ENCODE measurements at places on chromosomes 3 and 15.

DNA sequence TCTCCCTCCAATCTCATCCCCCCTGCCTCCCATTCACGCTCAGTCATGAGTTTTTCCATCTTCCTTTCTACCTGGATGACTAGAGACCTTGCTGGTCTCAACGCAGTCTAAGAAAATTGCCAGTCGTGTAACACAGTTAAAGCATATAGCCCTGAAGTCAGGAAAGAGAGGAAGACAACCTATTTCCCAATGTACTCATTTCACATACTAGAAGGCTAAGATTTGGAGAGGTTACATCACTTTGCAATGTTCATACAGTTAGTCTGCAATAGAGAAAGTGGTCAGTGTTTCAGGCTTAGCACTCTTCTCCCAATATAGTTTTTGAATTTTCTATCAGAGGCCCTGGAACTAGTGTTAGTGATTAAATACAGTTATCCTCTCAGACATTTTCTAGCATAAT, 278.6 kb downstream of the EDEM1 start:
- DNase-seq = no peak

GRCh38 chr3:45929042-45929679, 14.1 kb upstream of the CXCR6 start:
- no peak for DNase-seq

- no peak for DNase-seq
Observed at GRCh38 chr15:76953913-76954312, 22.4 kb downstream of the RCN2 start.

DNA sequence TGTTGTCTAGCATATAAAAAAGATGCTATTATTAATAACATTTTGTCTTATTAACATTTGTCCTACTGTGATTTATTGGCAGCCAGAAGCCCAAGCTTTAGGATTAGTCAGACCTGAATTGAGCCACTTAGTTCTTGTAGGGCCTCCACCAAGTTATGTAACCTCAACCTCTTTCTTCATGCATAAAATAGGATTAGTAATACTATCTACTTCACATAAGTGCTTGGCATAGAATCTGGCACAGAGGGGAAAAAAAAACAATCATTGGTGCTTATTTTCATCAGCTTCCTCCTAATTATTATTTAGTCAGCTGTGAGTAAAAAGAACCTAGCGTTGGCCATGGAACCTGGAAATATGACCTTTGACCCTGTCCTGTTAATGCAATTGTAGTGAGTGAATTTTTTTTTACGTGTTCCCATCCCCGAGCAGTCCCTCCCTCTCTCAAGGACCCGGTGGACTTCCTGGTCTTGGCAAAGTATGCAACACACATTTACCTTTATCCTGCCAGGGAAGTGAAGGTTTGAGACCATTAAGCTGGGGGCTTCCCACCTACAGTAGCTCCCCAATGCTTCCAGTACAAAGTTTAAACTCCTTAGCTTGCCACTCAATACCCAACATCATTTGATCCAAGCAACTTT, 136.8 kb downstream of the FHIT start:
- no peak for DNase-seq

- DNase-seq = no peak
Observed at GRCh38 chr3:10085738-10086137, 22.3 kb downstream of the FANCD2OS start.

DNA sequence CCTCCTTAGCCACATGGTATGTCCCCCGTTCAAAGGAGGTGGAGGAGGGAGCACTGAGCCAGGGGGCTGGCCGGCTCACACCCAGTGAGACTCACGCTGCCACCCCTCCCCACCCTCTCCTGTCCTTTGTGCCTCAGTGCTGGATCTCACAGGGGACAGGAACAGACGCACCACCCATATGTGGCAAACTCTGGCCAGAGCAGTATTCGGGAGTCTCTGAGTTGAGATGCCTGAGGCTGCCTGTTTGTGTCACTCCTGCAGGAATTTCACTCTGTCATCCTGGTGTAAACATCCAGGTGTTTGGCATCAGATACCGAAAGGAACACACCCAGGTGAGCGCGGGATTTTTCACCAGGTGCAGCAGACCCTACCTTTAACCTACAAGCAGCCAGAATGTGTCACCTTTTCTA, 25.7 kb downstream of the RGMA start:
- DNase-seq = no peak

GRCh38 chr3:43704697-43705096, 14.0 kb downstream of the ABHD5 start:
- peak; percentile 2 for DNase-seq

GRCh38 chr3:10280177-10280529, 12.6 kb downstream of the GHRL start:
- no peak for DNase-seq

DNA sequence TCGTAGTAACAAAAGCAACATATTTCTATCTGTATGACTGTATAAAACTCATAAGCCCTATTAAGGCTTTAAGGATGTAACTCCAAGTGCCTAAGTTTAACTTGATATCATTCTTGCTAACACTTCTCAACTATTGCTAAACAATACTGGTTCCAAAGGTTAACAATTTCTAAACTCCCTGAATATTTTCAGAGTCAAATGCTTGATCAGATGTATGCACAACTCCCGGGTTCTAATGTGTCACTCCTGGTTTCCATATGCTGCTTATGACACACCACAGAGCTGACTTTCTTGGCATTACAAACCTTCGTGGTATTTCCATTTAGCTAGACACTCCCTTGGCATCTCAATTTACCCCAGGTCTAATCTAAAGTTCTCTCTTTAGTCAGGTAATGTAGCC, 26.3 kb downstream of the DZIP1L start:
- no peak for DNase-seq

- no peak for DNase-seq
Observed at GRCh38 chr15:80789796-80790195, 10.6 kb downstream of the CEMIP start.

GRCh38 chr15:70089692-70089971, 8.1 kb downstream of the TLE3 start:
- DNase-seq = no peak

DNA sequence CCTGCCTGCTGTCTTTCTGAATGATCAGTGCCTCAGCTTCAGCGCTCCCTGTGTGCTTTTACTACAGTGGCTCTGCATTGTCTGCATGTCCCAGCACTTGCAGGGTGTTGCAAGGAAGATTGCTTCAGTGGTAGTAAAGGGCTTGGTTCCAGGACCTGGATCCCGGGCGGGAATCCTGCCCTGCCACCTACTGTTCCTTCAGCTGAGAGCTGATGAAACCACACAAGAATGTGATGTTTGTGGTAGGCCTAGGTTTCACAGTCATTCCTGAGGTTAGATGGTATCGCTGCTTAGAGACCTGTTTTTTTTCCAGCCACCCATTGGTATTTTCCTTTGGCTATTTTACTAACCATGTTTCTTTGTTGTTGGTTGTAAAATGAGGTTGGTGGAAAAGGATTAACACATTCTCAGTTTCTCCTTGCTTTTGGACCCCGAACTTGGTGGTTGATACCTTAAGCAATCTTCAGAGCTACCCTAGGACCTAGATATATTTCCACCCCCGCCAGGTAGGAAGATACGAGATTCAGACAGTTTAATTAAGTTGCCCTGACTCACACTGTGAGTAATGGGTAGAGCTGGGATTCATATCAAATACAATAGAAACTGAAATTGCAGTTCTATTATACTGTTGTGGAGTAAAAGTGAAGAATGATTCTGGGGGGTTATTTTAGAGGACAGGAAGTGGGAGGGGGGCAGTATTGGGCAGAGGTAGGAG, 11.4 kb downstream of the GPR87 start:
- DNase-seq = no peak

DNA sequence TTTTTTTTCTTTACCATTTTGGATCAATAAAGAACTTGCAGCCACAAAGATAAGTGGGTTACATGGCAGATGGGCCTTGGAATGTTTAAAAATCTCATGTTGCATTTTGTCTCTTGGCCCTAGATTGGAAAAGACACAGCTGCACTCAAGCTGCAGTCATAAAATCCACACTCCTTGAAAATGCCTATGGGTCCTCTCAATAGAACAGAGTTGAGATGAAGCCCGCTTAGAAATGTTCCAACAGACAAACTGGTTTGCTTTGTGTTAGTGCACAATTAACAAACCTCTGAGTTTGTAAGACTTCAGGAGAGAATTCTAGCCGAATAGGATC, 401.2 kb upstream of the CDIN1 start:
- no peak for DNase-seq

GRCh38 chr3:46867550-46867898, 4.3 kb upstream of the MYL3 start:
- no peak for DNase-seq

- no peak for DNase-seq
Observed at GRCh38 chr3:126711121-126711760, 7.2 kb downstream of the CHCHD6 start.

- DNase-seq = peak; percentile 78
Observed at GRCh38 chr3:128383316-128384235, 83.1 kb downstream of the DNAJB8 start.

DNA sequence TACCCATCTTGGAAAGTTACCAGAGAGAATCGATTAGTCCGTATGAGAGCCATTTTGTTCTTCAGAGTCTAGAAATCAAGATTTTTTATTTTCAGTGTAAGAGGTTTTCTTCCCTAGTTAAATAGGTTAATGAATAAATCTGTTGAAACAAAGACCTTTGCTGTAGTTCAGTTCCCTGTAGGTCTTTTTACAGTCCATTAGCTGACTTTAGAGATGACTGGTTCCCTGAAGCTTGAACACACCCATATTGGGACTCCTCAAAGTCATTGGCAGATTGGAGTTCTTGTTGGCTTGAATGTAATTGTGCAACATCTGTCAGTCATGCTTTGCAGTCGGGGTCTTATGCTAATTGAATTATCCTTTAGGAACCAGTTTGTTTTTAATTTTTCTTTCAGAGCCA, 45.3 kb downstream of the SEMA6D start:
- no peak for DNase-seq

DNA sequence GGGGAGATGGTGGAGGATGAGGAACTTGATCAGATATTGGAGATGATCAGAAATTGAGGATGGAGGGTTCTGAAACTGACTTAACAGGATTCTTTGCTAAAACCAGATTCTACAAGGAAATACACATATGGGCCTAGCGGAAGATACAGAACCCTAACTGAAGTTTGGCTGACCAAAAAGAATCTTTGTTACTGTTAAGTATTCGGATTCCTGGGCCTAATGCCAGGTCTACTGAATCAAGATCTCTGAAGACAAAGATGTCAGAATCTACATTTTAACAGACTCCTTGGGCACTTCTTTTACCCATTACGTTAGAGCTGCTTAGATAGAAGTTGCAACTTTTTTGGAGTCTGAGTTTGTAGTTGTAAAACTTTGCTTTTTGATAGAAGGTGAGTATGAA, 137.7 kb downstream of the FNDC3B start:
- DNase-seq = no peak

GRCh38 chr15:98893401-98893800, 114.2 kb downstream of the PGPEP1L start:
- DNase-seq = no peak

GRCh38 chr15:60840306-60840702, 361.4 kb upstream of the ICE2 start:
- no peak for DNase-seq

DNA sequence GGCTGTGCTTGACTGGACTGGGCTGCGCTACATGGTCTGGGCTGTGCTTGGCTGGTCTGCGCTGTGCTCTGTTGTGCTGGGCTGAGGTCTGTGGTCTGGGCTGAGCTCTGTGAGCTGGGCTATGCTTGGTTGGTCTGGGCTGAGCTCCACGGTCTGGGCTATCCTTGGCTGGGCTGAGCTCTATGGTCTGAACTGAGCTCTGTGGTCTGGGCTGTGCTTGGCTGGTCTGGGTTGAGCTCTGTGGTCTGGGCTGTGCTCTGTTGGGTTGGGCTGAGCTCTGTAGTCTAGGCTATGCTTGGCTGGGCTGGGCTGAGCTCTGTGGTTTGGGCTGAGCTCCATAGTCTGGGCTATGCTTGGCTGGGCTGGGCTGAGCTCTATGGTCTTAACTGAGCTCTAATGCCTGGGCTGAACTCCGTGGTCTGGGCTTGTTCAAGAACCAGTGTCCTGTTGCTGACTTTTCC, 92.0 kb downstream of the PLXNA1 start:
- DNase-seq = no peak

- DNase-seq = no peak
Observed at GRCh38 chr3:13536432-13536831, 12.5 kb upstream of the FBLN2 start.

- DNase-seq = peak; percentile 27
Observed at GRCh38 chr3:110243081-110243480, 828.5 kb upstream of the NECTIN3 start.

DNA sequence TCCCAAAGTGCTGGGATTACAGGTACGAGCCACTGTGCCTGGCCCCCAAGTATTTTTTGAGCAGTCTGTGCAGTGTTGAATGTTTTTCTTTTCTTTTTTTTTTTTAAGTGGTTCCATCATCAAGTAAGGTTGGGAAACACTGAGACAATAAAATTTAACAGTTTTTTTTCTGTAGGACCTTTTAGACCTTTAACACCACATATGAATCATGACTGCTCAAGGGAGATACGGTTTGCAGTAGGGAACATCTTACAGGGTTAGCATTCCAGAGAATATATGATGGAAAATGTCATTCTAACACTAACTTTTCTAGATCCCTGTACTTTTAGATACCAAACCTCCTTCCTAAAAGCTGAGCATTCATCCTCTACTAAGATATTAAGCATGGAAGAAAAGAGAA, 41.7 kb downstream of the SNX4 start:
- DNase-seq = no peak

GRCh38 chr15:65666257-65666656, 44.5 kb downstream of the SLC24A1 start:
- no peak for DNase-seq

DNA sequence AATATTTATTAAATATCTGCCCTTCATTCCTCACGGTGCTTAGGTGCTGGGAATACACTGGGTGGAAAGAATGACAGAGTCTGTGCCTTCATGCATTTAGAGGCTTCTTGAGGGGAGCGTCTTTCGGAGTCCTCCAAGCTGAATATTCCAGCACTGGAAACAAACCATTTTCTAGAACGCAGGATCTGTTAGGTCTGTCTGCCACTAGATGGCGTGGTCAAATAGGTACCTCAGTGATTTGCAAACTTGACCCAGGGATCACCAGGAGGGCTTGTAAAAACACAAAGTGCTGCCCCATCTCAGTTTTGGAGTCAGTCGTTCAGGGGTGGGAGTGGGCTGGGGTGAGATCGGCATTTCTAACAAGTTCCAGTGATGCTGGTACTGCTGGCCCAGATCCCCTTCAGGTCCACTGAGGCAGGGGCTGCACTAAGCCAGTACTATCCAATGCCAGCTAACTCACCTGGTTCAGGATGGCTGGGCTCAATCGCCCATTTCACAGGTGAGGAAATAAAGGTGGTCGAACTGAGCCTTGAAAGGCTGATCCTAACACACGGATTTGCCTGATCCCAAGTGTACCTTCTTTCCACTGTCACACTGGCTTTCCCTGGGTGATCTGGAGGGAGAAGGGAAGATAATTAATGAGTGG, 14.8 kb downstream of the ARNT2 start:
- DNase-seq = peak; percentile 22

DNA sequence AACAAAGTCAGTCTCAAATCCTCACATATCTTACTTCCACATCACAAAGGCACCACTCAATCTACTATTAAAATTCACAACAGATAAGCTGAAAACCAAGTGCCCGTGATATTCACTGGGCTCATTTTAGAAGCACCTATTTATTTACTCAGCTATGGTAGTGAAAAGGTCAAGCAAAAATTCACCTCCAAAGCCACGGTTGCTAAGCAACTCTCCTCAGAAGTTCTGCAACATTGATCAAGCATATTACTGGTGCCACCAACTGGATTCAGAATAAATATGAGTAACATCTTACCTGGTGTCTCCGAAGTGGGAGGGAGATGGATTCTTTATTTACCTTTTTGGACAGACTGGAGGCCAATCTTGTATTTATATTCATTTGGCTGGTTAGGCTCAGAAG, 714.8 kb downstream of the FHIT start:
- DNase-seq = peak; percentile 47

GRCh38 chr15:37765786-37766185, 168.7 kb upstream of the TMCO5A start:
- peak; percentile 17 for DNase-seq
